Central memory CD4-positive, alpha-beta T cell (primary cell): ENCODE measurements at places on chromosomes 1 and 21.

DNA sequence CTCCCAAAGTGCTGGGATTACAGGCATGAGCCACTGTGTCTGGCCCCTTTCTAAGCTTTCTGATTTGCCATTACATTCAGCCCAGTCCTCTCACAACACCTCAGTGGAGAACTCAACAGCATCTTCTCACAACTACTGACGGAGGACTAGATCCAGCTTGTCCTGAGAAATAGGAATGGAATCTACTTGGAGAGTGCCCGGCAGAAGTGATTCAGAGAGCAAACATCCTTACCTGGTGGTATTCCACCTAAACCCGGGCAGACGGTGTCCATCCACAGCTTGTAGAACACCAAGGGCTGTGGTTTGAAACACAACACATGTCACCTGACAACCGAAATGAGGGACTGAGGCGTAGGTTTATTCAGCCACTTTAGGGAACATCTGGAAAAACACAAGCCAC lies 28.8 kb upstream of the CCSAP start:
- no peak for DNase-seq

GRCh38 chr21:34619841-34620665 lies 5.1 kb upstream of the RCAN1 start:
- no peak for DNase-seq

DNA sequence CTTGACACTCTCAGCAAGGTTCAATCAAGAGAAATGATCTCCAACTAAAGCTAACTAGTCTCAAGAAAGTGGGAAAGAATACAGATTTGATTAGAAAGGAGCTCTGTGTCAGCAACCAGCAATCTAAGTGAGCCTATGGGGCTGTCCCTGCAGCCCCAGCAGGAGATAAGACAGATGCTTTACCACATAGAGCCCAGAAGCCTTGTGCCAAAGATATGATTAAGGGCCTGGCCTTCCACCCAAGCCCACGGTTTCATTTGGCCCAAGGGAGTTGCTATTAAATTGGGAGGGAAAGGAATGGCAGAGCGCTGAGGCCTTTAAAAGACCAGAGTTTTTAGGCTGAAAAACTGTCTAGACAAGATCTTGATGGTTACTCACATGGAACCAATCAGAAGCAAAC lies 74.8 kb downstream of the HLCS start:
- no peak for DNase-seq

GRCh38 chr1:212471891-212472675 lies 39.4 kb downstream of the NENF start:
- no peak for DNase-seq

DNA sequence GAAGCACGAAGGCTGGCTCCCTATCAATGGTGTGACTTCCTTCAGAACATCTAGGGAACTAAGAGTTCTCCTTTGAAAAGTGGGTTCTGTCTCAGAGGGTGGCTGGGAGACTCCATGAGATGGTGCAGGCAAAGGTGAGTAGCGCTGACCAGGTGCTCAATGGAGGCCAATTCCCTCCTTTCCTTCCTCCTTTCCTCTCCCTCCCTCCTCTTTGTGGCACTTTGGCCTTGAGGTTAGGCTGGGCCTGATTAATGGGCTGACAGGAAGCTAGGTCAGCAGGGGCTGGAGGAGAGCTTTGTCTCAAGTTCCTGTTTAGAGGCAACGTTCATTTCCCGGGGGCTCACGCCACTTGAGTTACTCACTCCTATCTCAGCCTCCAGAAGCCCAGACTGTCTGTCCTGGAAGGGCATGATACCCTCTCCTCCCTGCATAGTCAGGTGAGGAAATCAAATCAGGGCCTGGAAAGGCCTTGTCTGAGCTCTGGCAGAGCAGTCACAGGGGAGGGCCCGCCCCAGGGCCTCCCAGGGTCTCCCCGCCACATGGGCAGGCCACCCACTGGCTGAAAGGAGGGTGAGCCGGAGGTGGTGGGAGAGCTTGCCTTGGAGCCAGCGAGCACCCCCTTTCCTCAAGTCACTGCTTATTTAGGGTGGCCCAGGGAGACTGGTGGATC lies 58.4 kb upstream of the SSBP3 start:
- no peak for DNase-seq

- no peak for DNase-seq
These were observed 60.2 kb downstream of the GLUL start for GRCh38 chr1:182331387-182331786.

DNA sequence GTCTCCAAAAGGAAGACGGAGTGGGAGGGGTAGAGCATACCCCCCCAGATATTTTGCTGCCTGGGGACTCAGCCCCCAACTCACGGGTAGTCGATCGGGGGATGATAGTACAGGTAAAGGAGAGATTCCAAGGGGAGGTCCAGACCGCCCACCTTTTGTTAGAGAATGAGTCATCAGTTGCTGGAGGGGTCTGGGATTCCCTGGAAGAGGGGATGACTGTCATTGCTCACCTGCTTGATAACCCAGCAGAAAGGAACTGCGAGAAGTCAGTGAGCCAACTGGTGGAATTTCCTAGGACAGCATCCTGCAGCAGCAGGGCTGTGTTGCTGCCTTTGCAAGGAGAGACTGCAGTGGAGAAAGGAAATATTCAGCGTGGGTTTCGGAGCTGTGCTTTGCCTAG lies 64.4 kb downstream of the MACF1 start:
- DNase-seq, result no peak

DNA sequence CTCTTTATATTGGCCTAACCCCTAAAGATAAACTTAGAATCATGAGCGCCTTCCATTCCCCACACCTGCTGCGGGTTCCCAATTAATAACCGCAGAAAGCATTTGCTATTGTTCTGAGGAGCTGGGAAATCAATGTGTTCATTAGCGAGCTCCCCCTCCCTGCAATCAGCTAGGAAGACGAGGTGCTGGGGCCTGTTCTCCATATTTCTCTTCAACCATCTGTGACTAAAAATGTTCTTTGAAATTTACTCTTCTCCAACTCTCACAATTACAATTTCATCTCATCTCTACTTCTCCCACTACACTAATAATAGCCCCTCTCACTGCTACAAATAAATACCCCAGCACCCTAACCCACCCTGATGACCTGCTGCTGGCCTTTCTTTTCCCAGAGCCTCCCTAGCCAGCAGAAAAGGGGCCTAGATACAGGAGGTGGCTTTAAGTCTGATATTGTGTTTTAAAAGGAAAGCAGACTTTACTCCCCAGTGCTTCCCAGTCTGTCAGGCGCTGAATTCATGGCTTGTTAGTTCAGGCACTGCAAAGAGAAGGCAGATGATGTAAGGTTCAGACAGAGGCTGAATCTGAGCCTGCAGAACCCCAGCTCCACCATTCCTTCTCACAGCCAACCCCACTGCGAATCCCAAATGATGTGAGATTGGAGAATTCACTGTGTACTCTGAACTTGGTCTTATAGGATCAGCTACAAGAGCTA lies 477.5 kb upstream of the DAB1 start:
- DNase-seq, result no peak

DNA sequence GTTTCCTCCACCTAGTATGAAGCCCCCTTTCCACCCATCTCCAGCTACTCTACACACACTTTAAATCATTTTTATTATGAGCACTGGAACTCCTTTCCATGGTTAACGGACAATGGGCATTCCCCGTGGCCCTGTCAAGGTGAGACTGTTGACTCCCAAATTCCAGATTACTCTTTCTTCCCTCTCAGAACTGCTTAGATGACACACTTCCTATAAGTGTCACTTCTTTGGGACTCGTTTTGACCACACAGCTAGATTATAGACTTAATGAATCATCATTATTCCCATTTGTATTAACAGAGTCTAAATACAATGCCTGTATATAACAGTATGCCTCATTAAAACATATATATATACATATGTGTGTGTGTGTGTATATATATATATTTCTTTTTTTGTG lies 215.1 kb downstream of the BRINP3 start:
- DNase-seq, result no peak

GRCh38 chr1:222073307-222073995 lies 331.6 kb upstream of the DUSP10 start:
- no peak for DNase-seq

GRCh38 chr1:229674042-229674441 lies 48.0 kb downstream of the URB2 start:
- DNase-seq, result no peak

- DNase-seq, result no peak
These were observed 57.1 kb downstream of the WNT9A start for GRCh38 chr1:227890451-227891222.

DNA sequence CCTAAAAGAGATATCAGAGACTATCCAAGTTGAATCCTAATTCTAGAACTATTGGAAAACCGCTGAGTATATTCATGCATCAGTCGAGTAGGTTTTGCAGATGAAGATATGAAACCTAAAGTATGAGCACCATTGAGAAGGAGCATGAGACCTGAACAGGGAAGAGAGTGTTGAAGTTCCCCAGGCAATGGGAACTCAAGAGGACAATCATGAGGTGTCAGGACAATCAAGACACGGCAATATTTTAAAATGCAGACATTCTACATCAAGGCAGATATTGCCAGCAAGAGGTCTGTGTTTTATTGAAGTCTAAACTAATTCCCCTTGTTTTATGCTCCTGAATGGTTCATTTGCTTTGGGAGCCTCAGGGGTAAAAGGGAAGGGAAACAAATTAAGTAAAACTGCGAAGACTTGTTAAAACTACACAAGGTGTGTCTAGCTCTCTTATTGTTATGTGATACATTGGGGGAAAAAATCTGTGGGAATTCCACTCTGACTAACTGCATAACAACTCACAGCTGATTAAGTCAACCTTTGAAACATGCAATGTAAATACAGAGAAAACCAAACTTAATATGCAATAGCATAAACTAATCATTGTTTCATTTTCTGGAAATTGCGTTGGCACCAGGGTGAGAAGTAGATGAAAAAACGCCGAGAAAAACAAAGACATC lies 347.9 kb upstream of the ADGRL2 start:
- DNase-seq, result no peak

GRCh38 chr1:194033646-194034045 lies 847.2 kb upstream of the B3GALT2 start:
- no peak for DNase-seq

- no peak for DNase-seq
These were observed 13.2 kb upstream of the BEND5 start for GRCh38 chr1:48789903-48790302.

DNA sequence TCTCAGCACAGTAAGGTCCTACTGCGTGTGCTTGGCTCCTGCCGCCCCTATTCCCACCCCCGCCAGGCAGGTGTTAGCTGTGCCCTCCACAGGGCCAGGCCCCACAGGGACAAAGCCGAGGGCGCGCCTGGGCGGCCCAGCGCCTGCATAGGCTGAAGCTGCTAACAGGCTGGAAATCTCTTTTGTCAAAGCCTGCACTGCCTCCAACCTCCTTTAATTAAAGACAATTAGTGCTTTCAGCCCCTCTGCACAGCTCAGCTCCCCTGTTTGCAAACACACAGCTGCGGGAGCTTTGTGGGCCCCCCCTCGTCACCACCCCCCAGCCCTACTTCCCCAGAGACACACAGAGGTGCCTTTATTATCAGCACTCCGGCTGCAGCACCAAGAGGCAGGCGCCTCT lies 95.9 kb downstream of the EPHB2 start:
- no peak for DNase-seq
